ENCODE measurements at places on chromosomes 5 and 9.

- no peak for DNase-seq
These were observed 16.4 kb upstream of the FBP1 start for GRCh38 chr9:94655739-94656138.

DNA sequence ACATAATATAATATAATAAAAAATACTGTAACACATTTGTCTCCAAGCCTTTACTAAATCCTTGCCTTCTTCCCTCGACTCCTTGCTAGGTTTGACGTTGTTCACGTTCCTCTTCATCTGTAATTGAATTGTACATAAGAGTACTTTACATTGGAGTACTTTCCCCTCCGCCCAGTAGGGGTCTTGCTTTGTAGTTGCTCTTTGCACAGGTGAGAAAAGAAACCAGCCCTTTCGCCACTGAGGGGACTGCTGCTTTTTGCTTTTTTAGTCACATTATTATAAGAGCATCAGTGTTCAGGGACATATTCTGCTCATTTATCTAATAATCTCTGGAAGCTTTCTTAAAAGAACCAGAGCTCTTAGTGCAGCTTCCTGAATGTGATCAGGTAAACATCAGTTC lies 115.0 kb downstream of the CETN3 start:
- DNase-seq: peak; percentile 17

DNA sequence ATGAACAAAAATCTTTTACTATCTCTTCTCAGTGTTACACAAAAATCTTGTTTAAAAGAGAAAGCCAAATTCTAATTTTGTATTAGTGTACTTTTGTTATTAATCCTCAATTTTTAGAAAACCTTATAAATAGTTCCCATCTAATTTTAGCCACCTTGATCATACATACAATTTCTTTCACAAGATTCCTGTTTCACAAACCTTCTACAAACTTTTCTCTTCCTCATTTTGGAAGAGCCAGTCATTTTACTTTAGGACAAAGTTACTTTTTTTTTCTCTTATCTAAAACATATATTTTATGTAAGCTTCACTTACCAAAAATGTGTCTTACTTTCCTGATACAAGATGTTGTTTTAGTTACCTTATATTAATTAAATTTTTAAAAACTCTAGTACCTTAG lies 161.3 kb downstream of the YIPF5 start:
- DNase-seq: no peak

GRCh38 chr5:141585594-141585993 lies 33.2 kb downstream of the DIAPH1 start:
- DNase-seq: no peak

GRCh38 chr9:9299134-9299533 lies 1313.7 kb downstream of the PTPRD start:
- no peak for DNase-seq

DNA sequence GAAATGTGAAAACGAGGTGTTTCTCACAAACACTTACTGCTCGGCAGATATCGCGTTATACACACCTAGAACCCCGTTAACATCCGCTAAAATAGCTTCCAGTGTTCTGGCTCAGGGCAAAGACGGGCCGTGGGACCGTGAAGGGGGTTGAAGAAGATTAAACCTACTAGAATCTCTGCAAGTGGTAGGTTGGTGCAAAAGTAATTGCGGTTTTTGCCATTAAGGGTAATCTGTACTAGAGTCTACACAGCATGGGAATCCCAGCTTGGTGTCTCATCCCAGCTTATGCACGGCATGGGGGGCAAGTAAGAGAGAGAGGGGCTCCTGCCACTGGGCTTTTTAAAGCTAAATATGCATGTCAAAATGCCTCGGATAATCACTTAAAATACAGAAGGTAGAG lies 43.9 kb downstream of the HRH2 start:
- no peak for DNase-seq

- peak; percentile 37 for DNase-seq
These were observed 1180.4 kb downstream of the CDH9 start for GRCh38 chr5:25858019-25858418.

DNA sequence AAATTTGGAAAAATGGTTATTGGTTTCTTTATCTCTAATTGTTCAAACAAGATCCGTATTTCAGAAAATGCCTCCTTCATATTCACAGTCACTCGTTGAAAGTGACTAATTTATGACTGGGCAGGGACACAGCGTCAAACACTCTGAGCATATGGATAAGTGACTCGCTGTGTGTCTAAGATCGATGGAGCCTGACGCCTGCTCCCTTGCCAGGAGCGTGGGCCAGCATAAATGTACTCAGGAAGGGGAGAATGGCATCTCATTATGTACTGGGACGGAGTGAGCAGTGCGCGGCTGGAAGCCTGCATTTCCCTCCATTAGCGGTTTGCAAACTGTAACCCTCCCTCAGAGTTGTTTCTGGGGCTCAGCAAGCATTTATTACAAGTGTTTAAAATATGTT lies 79.8 kb upstream of the CAST start:
- DNase-seq: no peak

- no peak for DNase-seq
These were observed 16.7 kb downstream of the UBE2D2 start for GRCh38 chr5:139577689-139578290.

GRCh38 chr5:54748527-54748926 lies 231.0 kb downstream of the SNX18 start:
- no peak for DNase-seq

DNA sequence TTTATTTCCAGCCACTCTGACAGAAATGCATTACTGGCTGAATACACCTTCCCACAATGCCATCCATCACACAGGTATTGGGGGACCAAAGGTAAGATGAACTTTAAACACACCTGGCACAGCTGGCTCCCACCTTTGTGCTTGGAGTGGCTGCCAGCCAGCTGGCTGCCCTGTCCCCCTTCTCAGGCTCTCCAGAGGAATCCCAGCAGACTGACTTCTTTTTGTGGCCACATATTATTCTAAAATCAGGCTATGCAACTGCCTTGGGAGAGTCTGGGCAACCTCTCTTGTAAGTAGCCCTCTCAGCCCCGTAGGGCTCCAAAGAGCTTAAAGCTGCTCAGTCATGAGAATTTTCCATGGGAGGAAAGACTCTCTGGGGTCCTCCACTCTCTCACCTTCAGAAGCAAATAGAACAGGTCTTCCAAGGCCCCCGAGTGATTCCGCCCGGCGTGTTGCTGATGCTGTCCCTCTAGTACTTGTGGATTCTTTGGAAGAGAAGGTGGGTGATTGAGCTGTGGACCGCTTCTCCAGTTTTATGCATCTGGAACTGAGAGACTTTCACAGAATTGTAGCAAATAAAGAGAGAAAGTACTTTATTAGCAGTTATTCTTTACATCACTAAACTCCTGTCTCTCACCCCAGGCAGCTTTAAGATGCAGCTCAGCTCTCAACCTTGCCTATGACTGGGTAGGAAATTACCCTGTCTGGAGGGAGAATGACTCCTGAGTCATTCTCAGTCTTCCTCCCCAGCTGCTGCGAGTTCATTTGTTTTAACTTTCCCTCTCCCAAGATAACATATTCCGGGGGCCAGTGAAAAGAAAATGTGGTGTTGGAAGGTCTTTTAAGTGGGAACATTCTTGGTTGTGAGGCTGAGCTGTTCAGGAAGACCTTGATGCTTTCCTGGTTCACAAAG lies 159.4 kb upstream of the PITX1 start:
- DNase-seq: no peak

DNA sequence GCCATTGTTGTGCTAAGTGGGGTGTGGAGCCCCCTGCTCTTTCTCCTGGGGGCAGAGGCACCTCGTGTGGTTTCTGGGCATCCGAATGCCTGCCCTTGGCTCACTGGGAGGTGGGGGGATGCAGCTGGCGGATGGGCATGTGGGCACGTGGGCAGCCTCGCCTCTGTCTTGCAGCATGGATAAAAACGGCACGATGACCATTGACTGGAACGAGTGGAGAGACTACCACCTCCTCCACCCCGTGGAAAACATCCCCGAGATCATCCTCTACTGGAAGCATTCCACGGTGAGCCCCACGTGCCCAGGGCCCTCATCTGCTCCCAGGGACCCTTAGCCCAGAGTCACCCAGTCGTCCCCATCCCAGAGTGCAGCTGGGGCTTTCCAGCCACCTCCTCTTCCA lies 25.3 kb downstream of the PTGES2 start:
- no peak for DNase-seq

GRCh38 chr5:123278284-123278683 lies 144.9 kb downstream of the CEP120 start:
- no peak for DNase-seq

- peak; percentile 98 for DNase-seq
These were observed 38.8 kb upstream of the COL5A1 start for GRCh38 chr9:134602547-134603362.

DNA sequence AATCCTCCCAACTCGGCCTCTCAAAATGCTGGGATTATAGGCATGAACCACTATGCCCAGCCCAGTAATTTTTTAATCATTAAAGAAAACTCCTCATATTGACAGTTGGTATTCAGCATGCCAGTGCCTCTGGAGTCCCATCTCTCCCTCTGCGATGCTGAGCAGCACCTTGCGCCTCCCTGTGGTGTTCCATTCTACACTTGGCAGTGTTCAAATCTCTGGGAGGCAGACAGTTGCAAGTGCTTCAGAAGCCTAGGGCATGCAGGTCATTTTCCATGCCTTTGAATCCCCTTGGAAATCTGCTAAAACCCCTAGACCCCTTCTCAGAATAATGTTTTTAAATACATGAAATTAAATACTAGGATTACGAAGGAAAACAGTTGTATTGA lies 41.3 kb downstream of the GARNL3 start:
- DNase-seq: no peak

DNA sequence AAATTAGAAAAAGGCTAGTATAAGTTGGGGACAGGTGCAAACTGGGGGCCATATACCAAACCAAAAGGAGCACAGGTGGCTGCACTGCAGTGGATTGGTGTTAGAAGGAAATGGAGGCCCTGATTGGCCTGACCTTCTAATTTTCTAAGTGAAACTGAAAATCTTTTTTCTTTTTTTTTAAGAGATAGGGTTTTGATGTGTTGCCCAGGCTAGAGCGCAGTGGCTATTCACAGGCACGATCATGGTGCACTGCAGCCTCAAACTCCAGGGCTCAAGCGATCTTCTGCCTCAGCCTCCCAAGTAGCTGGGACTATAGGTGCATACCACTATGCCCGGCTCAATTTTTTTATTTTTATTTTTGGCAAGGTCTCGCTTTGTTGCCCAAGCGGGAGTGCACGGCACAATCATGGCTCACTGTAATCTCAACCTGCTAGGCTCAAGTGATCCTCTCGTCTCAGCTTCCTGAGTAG lies 9.8 kb upstream of the CCDC69 start:
- no peak for DNase-seq

GRCh38 chr9:5421163-5421562 lies 16.6 kb downstream of the PLGRKT start:
- DNase-seq: no peak

DNA sequence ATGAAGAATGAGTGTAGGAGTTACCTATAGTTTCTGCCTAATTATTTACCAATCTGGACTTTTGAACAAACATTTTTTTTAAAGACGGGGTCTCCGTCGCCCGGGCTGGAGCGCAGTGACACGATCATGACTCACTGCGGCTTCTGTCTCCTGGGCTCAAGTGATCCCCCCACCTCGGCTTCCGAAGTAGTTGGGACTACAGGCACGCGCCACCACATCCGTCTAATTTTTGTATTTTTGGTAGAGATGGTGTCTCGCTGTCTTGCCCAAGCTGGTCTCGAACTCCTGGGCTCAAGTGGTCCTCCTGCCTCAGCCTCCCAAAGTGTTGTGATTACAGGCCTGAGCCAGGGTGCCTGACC lies 1.5 kb downstream of the CTNNA1 start:
- no peak for DNase-seq

DNA sequence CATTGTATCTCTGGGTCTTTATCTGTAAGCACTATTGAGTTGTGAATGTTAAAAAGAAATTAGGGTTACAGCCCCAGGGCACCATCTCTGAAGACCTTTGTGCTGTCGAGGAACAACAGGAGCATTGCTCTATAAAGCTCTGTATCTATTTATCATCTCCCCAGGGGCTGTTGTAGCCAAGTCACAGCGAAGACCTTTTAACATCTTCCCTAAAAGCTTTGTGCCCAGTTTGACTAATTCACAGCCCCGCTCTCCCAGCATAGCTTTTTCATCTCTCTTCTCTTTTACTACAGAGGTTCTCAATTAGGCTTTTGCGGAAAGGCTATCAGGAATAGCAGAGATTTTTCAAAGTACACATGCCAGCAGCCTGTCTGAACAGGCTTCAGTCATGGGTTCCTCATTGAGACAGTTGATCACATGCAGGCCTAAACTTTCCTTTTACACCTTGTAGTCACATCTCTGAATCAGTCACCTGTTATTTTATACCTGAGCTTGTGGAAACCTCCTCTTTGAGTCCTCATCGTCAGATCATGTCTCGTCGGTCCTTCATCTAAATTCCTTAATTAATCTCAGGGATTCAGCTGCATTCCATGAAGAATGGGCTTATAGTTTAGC lies 140.5 kb downstream of the NPR3 start:
- DNase-seq: peak; percentile 8

Data from ELF-1 (cell line).